ENCODE measurements at places on chromosomes 7 and 10. TPM values are rescaled to one million over a fixed set of nuclear protein-coding genes. Genes with fewer than 3 reads are reported as not detected.

C10orf90 gene
- 3.8 TPM for total RNA-seq

INMT gene
- total RNA-seq = not detected

SKIDA1 gene
- total RNA-seq = 1.2 TPM

CACNA2D1 gene
- total RNA-seq = 10.4 TPM

JCAD gene
- total RNA-seq = 21.3 TPM

UTF1 gene
- not detected for total RNA-seq

C10orf143 gene
- total RNA-seq = 0.66 TPM

TSPAN33 gene
- total RNA-seq = 4.6 TPM

CPA2 gene
- total RNA-seq = 0.15 TPM

SLC35B4 gene
- total RNA-seq = 43.2 TPM

All from A549 treated with dexamethasone at 1 μM for 4 hours (cell line).